Memory B cell (primary cell): ENCODE measurements at places on chromosomes 3 and 15.
A peak's percentile ranks its signal among the peaks of the same experiment; 100 is the strongest.

- no peak for DNase-seq
Observed at GRCh38 chr15:29822684-29823459, 604 bp upstream of the TJP1 start.

GRCh38 chr3:44942202-44942921 lies 33.6 kb downstream of the ZDHHC3 start:
- DNase-seq, result no peak

GRCh38 chr3:41370307-41370706 lies 171.0 kb downstream of the CTNNB1 start:
- no peak for DNase-seq

DNA sequence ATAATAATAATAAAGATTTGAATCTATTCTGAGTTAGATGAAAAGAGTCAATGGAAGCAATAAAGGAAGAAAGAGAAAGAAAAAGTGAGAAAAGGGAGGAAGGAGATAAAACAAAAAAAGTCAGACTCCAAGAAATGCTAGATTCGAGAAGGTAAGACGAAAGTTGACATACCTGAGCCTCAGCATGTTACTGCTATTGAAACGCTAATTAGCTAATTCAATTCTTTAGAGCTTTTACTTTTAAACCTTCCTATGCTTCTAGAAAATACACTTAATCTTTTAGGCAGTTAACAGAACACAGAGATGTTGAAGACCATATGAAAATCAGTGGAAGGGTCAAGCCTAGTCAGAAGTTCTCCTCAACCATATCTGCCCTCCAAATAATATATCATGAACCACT lies 337.2 kb upstream of the ROBO2 start:
- DNase-seq, result no peak

GRCh38 chr3:64399205-64399800 lies 174.0 kb upstream of the PRICKLE2 start:
- peak; percentile 33 for DNase-seq

DNA sequence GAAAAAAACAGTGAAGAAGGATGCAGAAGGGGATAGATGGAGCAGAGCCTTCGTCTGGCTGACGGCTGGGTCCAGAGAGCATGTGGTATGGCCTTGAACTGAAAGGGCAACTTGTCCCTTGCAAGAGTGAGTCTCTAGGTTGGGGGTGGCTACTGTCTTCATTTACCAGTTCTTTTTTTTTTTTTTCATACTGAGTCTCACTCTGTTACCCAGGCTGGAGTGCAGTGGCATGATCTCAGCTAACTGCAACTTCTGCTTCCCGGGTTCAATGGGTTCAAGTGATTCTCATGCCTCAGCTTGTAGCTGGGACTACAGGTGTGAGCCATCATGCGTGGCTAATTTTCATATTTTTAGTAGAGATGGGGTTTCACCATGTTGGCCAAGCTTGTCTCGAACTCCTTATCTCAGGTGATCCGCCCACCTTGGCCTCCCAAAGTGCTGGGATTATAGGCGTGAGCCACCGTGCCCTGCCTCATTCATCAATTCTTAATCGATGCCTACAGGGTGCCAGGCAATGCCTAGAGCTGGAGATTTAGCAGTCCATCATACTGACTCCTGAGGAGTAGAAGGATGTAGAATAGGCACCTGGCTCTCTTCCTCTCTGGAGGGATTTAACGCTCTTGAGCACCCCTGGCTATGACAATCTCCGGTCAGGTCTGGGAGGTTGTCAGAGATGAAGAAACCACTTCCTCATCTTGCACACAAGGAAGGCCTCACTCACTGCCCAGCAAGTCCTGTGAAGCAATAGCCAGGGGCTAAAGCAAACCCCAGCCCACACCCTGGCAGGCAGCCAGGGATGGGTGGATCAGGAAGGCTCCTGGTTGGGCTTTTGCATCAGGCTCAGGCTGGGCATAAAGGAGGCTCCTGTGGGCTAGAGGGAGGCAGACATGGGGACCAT lies at the start of gene CAMP:
Gene CAMP, plus strand, starts transcription at position 880 of the 898 bp plus-strand sequence. Its CDS starts 17 bp downstream, at position 897.
- peak; percentile 32 for DNase-seq

- DNase-seq, result no peak
Observed at GRCh38 chr15:101772921-101773320, 30.4 kb upstream of the OR4F6 start.

DNA sequence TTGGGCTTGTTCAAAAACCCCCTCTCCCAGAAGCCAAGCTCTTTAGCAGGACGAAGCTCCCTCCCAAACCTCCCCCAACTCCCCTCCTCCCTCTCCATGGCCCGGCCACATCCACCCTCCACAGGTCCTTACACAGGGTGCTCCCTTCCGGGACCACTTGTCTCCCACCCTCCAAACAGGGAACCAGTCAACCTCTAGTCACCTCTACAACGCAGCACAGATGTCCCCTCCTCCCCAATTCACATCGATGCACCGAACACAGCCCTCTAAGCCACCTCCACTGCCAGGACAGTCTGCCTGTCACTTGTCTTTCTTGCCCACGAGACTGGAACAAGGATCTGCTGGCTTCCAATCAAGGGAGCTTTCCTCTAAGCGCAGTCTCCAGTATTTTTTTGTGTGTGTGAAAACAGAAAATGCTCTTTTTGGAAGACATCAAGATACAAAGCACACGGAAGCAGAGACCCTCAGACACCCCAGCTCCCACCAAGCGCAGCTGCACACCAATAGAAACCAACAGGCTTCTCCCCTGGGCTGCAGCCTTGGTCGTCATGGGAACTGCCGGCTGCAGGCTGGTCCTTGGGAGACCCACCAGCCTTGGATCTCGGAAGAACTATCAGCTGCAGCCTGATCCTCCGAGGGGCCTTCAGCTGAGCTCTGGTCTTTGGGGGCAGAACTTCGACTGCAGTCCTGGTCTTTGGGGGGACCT lies 26.5 kb downstream of the IQSEC1 start:
- DNase-seq, result no peak

- DNase-seq, result no peak
Observed at GRCh38 chr15:62920682-62921502, 121.7 kb upstream of the TPM1 start.

DNA sequence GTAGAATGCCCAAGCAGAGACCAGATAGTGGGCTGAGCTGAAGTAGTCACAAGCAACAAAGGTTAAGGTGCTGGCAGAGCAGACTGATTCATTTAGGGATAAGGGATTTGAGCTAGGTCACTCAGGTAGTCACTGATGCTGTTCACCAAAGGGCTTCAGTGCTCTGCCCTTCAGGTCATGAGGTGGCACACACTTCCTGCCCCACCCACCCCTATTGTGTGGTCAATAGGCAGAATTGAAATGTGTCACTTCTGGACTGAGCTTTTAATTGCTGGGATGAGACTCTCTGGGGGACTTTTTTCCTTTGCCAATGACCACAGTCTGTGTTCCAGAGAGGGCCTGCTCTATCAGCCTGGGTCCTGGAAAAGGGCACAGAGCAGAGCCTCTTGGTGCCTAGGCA lies 2.9 kb upstream of the DIS3L start:
- no peak for DNase-seq

- no peak for DNase-seq
Observed at GRCh38 chr15:83081256-83082014, 14.4 kb upstream of the BTBD1 start.

DNA sequence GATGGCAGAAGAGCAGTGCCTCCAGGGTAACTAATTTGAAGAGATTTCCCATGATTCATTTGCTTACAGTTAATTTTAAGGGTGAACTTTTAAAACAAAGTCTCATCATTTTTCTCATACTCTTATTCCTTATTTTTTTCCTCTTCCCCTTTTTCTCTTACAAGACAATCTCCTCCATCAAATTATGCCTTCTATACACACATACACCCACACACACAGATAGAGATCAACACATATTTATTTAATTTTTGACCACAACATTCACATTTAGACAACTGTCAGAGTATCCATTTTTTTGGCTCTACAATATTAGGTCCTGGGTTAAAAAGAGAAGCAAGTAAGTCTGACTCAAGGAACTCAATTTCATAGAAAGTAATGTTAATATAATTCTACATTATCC lies 37.6 kb downstream of the AAGAB start:
- DNase-seq, result no peak

DNA sequence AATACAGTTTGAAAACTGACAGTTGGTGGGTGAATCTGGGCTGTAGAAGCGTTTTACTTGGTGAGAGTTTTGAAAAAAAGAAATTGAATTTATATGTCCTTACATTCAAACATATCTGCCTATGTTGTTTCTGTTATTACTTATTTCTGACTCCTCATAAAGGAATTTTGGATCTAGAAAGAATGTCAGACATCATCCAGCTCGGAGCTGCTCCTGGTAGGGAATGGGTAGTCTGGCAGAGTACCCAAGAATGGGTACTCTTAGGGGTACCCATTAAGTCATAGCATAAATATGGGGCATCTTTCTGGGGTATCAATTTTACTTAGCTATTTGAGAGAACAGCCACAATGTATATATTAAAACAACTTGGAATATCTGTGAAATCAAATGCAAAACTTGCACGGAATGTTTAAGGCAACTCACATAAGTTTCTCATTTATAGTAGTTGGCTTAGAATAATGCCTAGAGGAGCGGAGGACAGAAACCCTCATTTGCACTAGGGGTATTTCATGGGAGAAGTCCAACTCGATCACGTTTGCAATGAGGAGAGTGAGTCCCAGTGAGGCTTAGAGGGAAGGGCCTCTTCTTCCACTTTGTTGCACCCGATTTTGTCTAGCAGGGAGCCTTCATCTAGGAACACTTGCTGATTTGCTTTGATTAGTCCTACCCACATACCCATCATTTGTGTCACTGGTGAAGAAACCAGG lies 2.4 kb upstream of the LARP6 start:
- DNase-seq, result no peak

DNA sequence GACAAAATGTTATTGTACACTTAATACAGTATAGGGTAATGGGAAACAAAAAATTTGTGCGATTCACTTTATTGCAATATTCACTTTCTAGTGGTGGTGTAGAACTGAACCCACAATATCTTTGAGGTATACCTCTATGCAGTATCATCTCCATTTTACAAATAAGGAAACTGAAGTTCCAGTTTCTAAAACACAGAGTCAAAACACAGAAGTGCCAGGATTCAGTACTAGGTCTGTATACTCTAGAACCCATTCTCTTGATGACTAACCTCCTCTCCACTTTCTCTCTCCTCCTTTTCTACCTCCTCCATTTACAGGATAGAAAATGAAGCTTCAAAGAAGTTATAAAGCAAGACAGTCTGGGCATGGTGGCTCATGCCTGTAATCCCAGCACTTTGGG lies 62.2 kb downstream of the MB21D2 start:
- DNase-seq, result no peak

- no peak for DNase-seq
Observed at GRCh38 chr3:105140899-105141367, 225.8 kb upstream of the ALCAM start.

GRCh38 chr15:101052681-101053121 lies 133.5 kb downstream of the LRRK1 start:
- no peak for DNase-seq

DNA sequence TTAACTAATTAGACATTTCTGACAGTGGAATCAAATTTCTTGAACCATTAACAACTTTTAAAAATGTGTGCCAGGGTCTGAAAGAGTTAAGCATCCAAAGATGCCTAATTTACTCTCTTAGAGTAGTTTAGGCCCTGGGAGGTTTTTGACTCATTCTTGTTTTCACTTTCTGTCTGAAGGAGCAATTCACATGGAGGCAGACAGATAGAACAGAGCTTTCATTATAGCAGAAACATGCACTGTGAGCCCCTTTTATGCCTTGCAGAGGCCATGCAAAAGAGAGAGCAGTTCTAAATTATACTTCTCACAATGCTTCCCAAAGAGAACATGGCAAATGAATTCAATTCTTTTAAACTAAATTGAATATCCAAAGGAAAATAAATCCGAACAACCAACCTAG lies 554.8 kb downstream of the MFSD1 start:
- no peak for DNase-seq

DNA sequence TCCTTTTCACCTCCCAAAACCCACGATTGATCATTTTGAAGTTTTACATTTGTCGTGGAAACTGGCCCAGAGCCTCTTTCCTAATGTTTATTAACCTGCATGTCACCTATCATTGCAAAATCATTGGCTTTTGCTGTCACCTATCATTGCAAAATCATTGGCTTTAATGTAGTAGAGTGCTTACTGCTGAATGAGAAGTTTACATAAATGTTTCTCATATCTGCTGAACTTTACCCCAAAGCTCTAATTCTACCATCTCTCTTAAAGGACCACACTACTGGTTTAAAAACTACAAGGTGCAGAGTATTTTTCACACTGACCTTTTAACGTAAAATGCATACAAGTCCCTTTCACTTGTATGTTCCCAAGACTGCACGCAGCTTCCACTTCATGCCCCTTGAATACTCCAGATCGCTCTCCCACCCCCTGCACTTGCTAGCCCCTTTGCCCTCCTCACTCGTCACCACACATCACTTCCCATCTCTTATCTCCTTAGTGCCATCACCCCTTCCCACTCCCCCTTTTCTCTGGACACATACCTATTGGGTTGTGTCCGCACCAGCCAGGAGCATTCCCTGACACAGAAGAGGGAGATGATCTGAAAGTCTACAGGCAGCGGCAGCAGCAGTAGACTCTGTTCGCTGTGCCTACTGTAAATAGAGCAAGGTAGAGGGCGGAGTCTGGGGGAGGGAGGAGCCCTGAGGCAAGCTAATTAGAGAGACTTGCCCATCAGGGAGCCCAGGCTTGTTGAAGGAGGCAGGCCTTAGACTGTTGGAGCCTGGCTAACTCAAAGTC lies 30.2 kb upstream of the ATOSA start:
- peak; percentile 58 for DNase-seq

DNA sequence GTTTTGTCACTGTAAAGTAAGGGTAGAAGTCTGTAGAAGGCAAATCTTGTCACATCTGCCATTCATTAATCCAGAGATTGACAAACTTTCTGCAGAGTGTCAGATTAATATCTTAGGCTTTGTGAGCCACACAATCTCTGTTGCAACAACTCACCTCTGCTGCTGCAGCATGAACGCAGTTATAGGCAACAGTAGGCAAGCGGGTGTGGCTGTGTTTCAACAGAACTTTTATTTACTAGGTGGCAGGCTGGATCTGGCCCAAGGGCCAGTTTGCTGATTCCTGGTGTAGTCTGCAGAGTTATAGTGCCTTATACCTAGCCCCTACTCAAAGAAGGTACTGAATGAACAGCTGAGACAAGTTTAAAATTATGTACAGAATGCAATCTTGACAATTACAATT lies 396.7 kb downstream of the FOXP1 start:
- no peak for DNase-seq

- no peak for DNase-seq
Observed at GRCh38 chr3:525415-525814, 328.9 kb downstream of the CHL1 start.

DNA sequence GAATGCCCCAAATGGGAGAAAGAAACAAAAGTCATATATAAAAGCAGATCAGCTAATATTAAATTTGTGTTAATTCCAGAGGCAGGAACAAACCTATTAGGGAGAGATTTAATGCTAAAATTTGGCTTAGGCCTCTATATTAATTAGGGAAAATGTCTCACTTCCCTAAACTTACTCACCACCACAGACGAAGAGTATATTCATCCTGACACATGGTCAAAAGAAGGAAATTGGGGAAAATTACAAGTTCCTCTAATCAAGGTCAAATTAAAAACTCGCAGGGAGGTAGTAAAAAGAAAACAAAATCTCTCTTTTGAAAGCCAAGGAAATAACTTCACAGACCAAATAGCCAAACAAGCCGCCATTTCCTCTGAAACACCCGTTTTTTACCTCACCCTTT lies 32.2 kb downstream of the GRM2 start:
- no peak for DNase-seq

- no peak for DNase-seq
Observed at GRCh38 chr3:14322667-14323295, 79.6 kb upstream of the SLC6A6 start.
